ENCODE measurements at places on chromosomes 7 and 10.

- no peak for DNase-seq
Observed at GRCh38 chr10:31586723-31587638, 268.0 kb downstream of the ZEB1 start.

GRCh38 chr10:67735430-67735829 is 39.4 kb upstream of the CTNNA3 start:
- DNase-seq: no peak

DNA sequence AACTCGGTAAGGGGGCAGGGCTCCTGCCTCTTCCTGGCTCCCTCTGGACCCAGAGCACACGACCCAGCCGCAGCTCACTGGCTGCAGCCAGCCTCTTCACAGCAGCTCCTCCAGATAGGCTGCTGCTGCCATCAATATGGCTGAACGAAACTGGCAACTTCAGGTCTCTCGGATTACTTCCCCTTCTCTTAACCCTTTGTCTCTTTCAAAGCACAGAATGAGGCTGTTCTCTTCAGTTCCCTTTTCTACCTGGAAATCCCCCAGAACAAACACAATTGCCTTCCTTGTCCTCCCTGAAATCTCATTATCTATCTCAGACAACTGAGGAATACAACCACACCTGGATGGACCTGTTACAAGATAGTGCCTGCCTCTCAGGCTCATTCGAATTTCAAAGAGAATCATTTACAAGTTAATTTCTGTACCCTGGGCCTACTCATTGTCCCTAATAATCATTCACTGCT is 193.4 kb upstream of the MBL2 start:
- peak; percentile 36 for DNase-seq

- DNase-seq: peak; percentile 75
Observed at GRCh38 chr10:3239066-3239919, 66.7 kb upstream of the PITRM1 start.

DNA sequence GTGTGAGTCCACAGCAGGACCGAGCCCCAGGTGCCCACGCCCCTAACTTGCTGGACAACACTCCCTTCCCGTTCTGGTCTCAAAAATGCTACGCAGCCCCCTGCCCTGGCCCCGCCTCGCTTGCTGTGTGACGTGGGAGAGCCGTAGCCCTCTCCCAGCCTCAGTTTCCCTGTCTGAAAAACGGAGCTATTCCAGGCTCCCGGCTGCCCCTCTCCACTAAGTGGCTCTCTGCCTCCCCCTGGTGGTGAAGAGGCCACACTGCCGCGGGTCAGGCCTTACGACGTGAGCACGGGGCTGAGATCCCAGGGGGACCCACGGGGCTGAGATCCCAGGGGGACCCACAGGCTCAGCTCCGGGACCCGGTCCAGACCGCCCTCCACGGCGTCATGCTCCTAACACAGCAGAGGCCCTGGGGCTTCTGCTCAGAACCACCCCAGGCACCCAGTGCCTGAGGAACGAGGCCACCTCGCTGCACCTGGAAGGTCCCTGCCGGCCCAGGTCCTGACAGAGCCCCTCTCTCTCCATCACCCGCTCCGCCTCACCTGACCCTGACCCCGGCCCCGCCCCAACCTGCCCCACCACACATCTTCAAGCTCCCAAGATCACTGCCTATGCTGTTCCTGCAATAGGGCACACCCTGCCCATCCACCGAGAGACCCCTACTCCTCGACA is 26.7 kb downstream of the MICALL2 start:
- DNase-seq: peak; percentile 75

DNA sequence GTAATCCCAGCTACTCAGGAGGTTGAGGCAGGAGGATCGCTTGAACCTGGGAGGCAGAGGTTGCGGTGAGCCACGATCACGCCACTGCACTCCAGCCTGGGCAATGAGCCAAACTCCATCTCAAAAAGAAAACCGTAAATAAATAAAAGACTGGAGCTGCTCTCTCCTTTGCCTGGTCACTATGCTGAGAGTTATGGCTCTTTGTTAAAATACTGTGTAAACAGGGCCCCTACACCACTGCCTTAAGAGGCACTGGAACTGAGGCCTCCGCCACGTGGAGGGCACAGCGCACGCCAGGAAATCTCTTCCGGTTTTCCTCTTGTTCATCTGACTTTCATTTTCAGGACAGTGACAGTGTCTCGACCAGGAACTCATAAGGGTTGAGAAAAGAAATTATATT is 123.3 kb downstream of the PAXIP1 start:
- DNase-seq: no peak

GRCh38 chr7:132446260-132446659 is 130.0 kb downstream of the PLXNA4 start:
- no peak for DNase-seq

All from ELF-1 (cell line).